Muscle of arm (tissue), 14 donors: ENCODE measurements at places on chromosomes 3 and 15. TPM values are rescaled to one million over a fixed set of nuclear protein-coding genes. Genes with fewer than 3 reads are reported as not detected.

DNA sequence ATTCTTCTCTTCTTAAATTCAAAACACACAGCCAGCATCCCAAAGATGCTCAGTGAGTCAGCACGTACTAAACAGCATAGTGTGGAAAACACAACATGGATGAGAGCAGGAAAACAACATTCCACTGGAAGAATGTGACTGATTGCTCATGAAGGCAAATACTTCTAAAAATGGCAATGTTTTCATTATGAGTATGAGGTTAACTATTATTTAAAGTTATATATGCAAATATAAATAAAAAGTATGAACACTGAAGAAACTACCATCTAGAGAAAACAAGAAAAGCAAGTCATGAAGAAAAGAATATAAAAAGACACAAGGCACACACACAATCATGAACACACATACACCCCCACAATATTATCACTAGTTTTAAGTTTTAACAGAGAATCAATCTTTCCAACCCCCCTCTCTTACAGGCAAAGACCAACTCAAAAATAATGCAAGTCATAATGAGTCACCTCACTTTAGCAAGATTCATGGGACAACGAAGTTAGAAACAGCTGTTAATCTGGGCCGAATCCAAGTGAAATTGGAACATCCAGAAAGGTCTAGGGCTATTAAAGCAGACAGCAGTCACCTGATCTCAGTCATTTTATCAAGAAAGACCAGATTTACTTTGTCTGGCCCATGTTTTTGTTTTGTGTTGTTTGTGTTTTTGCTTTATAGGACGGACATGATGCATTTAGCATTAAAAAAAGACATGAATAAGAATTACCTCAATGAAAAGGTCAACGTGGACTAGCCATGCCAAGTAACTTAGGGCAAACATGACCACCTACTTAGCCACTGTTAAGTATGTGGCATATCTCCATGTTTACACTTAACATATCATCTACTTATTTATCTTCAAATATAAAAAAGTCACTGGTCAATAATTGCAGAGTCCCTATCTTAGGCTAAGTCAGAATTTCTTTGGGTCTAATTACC lies 18.1 kb downstream of the GBE1 start:
- peak; percentile 17 for DNase-seq

NAALADL2 gene
- polyA plus RNA-seq: 9.6 TPM

ALDH1A3 gene
- polyA plus RNA-seq: 12.7 TPM

- no peak for DNase-seq
Measured at GRCh38 chr3:17175187-17175807, 290.5 kb downstream of the PLCL2 start.

GRCh38 chr3:30641416-30642251 lies 35.2 kb downstream of the TGFBR2 start:
- DNase-seq: no peak

SPESP1 gene
- 2.2 TPM for polyA plus RNA-seq

DNA sequence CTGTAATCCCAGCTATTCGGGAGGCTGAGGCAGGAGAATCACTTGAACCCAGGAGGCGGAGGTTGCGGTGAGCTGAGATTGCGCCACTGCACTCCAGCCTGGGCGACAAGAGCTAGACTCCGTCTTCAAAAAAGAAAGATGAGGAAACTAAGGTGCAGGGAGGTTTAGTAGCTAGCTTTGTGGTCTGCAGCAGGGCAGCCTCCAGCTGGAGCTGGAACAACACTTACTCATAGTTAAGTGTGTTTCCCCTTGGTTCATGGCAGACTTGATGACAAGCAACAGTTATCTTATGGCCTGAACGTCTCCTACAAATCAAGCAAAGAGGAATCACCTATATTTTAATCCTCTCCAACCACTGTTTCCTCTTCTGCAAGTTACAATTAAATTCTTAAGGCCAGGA lies 12.6 kb downstream of the KAT2B start:
- DNase-seq: no peak

GRCh38 chr3:42975456-42975855 lies 3.7 kb upstream of the GASK1A start:
- DNase-seq: no peak

EAF2 gene
- 19.5 TPM for polyA plus RNA-seq

GRCh38 chr15:31483986-31484951 lies 157.6 kb downstream of the KLF13 start:
- no peak for DNase-seq

DNA sequence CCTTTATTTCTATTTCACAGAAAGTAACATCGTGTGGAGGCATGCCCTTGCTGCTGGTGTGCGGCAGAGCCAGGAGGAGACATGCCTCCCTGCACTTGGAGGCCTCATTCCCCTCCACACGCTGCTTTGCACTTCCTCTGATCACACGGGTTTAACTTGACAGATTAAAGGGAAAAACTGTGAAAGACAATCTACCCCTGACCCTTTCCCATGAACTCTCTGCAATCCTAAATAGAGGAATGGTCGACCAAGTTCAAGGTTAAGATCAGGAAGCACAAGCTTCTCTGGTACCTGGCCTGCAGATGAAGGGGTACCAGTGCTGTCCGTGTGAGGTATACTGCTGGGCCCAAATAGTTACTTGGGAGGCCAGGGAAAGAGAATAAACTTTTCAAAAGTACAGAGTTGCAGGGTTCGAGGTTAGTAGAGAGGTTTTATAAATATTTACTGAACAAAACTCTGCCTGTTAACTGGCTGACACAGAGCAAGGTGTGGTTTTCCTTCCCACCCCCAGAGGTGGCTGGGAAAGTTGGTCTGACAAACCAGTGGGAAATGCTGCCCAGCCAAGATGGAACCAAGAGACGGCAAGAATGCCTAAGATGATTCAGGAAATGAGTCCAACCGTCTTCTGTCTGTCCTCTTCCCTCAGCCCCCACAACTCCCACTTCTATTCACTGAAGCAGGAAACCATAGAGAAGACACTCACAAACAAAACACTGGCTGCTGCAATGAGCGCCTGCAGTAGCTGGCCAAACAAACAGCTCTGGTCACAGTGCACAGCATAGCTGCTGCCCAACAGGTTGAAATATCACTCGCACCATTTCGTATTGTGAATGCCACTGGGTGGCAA lies 79.6 kb downstream of the IGF2BP2 start:
- DNase-seq: no peak

- DNase-seq: no peak
Measured at GRCh38 chr3:154517404-154517803, 87.4 kb upstream of the GPR149 start.

DNA sequence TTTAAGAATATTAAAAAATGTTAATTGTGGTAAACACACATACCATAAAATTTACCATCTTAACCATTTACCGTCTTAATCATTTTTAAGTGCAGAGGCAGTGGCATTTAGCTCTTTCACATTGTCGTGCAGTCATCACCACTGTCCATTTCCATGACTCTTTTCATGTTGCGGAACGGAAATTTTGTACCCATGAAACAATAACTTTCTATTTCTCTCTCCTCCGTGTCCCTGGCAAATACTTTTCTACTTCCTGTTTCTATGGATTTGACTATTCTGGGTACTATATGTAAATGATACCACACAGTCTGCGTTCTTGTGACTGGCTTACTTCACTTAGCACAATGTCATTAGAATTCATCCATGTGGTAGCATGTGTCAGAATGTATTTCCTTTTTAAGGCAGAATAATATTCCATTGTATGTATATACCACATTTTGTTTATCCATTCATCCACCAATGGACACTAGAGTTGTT lies 27.9 kb downstream of the AKAP13 start:
- DNase-seq: no peak

DNA sequence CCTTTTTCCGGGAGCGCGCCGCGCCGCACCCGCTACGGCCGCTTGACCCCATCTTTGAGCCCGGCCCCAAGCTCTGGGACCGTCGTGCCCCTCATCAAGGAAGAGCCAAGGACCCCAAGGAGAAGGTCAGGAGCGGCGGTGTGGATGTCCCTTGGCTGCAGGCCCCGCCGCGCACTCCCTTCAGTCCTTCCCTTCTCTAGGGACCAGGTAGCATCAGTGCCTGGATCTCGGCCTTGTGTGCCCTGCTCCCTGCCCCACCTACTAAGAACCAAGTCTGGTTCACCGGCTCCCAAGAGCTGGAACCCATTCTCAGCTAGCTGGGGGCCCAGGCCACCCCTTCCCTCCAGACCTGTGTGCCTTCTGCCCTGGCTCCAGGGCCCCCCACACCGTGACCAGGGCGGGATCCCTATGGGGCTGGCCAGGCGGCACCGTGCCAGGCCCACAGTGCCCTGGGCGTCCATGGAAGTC lies 69.3 kb upstream of the CGNL1 start:
- no peak for DNase-seq

SLCO3A1 gene
- polyA plus RNA-seq: 5.9 TPM

GLT8D1 gene
- polyA plus RNA-seq: 72.5 TPM

GRCh38 chr3:6088433-6088832 lies 772.5 kb upstream of the GRM7 start:
- DNase-seq: no peak

MED12L gene
- polyA plus RNA-seq: 11.0 TPM

DNA sequence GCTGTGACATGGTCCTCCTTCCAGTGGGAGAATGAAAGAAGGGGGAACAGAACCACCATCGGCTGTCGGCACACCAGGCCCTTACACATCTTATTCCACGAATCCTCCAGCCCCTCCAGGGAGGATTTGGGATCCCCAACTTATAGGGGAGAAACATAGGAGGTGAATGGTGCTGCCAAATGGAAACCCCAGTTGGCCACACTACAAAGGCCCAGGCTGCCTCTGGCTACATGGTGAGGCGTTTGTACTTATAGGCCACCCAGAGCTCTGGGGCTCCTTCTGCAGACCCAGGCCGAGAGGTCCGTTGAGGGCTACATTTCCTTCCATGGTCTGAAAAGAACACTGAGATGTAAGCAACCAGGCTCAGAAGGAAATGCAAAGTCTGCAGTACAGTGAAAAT lies 12.0 kb downstream of the AMOTL2 start:
- DNase-seq: no peak

OR5K2 gene
- 0.21 TPM for polyA plus RNA-seq

GRCh38 chr3:114809668-114810413 lies 337.2 kb downstream of the ZBTB20 start:
- DNase-seq: no peak

DNA sequence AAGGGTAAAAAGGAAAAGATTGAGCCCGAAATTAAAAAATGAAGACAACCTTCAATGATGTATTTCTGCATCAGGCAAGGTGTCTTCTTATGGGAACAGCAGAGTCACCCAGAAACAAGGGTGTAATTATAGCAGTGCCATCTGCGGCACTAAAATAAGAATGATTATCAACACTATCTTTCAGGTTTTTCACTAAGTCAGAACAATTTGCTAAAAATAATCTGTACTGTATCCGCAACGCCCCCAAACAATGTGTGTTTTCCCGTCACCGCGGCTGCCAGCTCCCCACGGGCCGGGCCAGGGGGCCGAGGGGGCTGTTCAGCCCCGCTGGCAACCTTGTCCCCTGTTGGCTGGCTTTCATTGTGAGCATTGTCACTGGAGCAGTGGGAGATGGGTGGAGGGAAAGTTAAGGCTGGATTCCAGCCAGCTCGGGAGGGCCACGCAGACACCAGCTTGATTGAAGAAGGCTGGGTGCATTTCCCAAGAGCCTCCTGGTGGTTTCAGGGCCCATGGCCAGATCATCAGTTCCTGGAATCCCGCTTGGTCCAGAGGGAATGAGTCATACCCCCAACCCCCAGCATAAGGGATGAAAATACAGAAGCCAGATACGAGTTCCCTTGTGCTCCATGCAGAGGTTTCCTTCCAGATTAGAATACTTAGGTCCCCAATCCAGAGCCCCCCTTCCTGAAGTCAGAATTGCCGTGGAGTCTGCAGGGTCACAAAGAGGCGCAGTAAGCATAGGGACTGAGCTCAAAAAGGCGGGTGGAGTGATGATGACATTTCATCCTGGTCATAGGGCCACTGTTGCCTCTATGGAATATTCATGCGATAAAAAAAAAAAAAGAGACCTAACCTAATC lies 90.2 kb upstream of the KLF13 start:
- DNase-seq: no peak

CCDC33 gene
- not detected for polyA plus RNA-seq

GRCh38 chr3:183117056-183117455 lies 17.8 kb upstream of the MCCC1 start:
- no peak for DNase-seq

MASP1 gene
- 8.3 TPM for polyA plus RNA-seq

- DNase-seq: no peak
Measured at GRCh38 chr3:106829206-106829605, 548.0 kb upstream of the CCDC54 start.

PTH1R gene
- polyA plus RNA-seq: 5.6 TPM

- DNase-seq: peak; percentile 85
Measured at GRCh38 chr3:167160781-167161180, 219.3 kb downstream of the ZBBX start.

ONECUT1 gene
- not detected for polyA plus RNA-seq

- no peak for DNase-seq
Measured at GRCh38 chr3:188431553-188431952, 277.6 kb downstream of the LPP start.

- DNase-seq: no peak
Measured at GRCh38 chr15:48300038-48300437, 31.2 kb upstream of the DUT start.

DNA sequence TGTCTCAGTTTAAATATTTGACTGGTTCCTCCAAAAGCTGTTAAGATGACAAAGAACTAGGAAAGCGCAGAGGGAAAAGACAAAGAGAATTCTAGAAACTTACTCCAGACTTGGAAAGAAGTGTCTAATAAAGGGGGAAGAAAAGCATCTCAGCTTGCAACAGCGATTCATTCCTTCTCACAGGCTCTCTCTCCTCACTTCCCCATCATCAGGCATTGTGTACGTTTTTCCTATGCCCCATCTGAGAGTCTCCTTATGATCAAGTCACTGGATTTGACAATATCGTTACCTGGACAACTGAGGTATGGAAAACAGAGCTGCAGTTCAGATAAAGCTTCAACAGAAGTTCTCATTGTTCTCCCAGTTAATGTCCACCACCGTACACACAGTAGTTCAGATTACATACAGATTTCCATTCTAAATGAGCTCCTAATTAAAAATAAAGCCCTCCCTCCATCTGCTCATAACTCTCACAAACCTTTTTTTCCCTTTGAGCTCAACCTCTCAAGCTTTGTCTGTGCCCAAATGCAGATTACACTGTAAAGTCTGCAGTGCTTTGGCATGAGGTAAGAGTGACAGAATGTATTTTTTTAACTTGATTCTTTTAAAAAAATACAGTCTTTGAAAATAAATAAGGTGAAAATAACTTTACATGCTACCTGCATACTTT lies 254.4 kb upstream of the THBS1 start:
- DNase-seq: no peak

DNA sequence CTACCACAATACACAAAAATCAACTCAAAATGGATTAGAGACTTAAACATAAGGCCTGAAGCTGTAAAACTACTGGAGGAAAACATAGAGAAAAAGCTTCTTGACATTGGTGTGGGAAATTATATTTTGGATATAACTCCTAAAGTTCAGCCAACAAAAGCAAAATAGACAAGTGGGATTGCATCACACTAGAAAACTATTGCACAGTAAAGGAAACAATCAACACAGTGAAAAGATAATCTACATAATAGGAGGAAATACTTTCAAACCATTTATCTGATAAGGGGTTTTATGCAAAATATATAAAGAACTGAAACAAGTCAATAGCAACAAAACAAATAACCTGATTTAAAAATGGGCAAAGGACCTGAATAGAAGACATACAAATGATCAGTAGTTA lies 37.6 kb upstream of the TP63 start:
- no peak for DNase-seq
